ENCODE measurements at places on chromosomes 6 and 20. TPM values are rescaled to one million over a fixed set of nuclear protein-coding genes. Genes with fewer than 3 reads are reported as not detected.

GRCh38 chr20:17648791-17649730 is 33.0 kb downstream of the RRBP1 start:
- peaks cover 8% of the 10 kb centered on the region for H3K36me3 ChIP-seq
- peaks cover 35% of the 10 kb centered on the region for H3K4me1 ChIP-seq
- H3K4me3 ChIP-seq, result no peak overlapping the region
- no peak for DNase-seq

DNA sequence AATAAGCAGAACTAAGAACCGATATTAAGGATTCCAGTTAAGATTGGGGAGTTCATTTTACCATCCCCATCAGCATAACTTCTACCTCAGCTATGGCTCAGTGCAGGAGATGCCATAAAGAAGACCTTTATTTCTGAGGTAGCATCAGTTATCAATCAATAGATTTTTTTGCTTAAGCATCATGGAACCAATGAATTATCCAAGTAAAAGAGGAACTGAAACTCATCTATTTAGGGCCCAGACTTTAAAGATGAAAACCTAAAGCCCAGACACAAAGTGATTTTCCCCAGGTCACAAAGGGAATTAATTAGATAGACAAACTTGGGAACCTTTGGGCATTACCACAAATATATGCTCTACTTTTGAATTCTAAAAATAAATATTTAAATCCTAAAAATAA is 59.2 kb upstream of the TINAG start:
- no peaks in the 10 kb centered on the region for H3K27me3 ChIP-seq
- H3K36me3 ChIP-seq, result no peaks in the 10 kb centered on the region
- no peak overlapping the region for H3K27ac ChIP-seq
- H3K4me3 ChIP-seq, result no peak overlapping the region
- no peak for DNase-seq
- no peaks in the 10 kb centered on the region for H3K4me1 ChIP-seq

- H3K27me3 ChIP-seq, result no peaks in the 10 kb centered on the region
- H3K36me3 ChIP-seq, result no peaks in the 10 kb centered on the region
- peak; percentile 93 for DNase-seq
- peaks cover 51% of the 10 kb centered on the region for H3K4me1 ChIP-seq
These were observed 88.3 kb upstream of the COL21A1 start for GRCh38 chr6:56335726-56336125.

- no peaks in the 10 kb centered on the region for H3K4me1 ChIP-seq
- no peak overlapping the region for H3K4me3 ChIP-seq
- peaks cover 2% of the 10 kb centered on the region for H3K27me3 ChIP-seq
- DNase-seq, result no peak
- H3K27ac ChIP-seq, result peak overlapping the region; percentile 40
- peaks cover 6% of the 10 kb centered on the region for H3K36me3 ChIP-seq
These were observed 90.0 kb downstream of the ATP9A start for GRCh38 chr20:51678026-51678697.

DNA sequence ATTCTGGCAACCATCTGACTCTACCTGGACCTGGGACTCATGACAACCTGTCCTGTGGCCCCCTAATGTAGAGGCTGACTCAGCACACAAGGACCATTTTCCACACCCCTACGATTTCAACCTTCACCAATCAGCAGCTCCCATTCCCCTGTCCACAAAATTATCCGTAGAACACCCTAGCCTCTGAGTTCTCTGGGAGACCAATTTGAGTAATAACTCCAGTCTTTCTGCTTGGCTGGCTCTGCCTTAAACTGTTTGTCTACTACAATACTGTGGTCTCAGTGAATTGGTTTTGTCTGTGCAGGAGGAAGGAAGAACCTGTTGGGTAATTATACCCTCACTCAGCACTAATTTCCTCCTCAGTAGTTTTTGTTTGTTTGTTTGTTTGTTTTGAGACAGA is 99.3 kb upstream of the MRPS10 start:
- peaks cover 84% of the 10 kb centered on the region for H3K4me1 ChIP-seq
- peak overlapping the region; percentile 89 for H3K27ac ChIP-seq
- peak overlapping the region; percentile 76 for H3K4me3 ChIP-seq
- peaks cover 15% of the 10 kb centered on the region for H3K36me3 ChIP-seq

- DNase-seq, result no peak
- no peak overlapping the region for H3K4me3 ChIP-seq
- H3K27ac ChIP-seq, result no peak overlapping the region
- H3K36me3 ChIP-seq, result peaks cover 7% of the 10 kb centered on the region
- H3K27me3 ChIP-seq, result peaks cover 5% of the 10 kb centered on the region
These were observed 118.8 kb downstream of the PHACTR3 start for GRCh38 chr20:59723108-59723500.

DNA sequence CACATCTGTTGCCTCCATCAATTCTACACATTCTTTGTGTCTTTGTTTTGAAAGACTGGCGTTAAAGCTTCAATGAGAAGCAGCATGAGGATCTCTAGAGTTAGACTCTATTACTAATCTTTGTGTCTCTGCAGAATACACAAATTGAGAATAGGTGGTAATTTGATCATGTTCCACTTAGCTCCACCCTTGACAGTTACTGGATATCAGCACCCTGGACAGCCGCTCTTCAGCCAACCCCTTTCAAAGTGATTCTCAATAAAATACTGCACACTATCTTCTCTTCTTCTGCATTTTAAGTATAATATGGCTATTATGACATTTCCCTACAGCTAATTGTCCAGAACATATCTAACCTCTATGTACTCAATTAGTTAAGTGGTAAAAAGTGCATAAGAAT is 54.3 kb upstream of the CNR1 start:
- H3K36me3 ChIP-seq, result no peaks in the 10 kb centered on the region
- no peak for DNase-seq
- no peak overlapping the region for H3K4me3 ChIP-seq
- H3K27ac ChIP-seq, result no peak overlapping the region
- no peaks in the 10 kb centered on the region for H3K27me3 ChIP-seq
- no peaks in the 10 kb centered on the region for H3K4me1 ChIP-seq

- H3K4me3 ChIP-seq, result peak overlapping the region; percentile 99
- peaks cover 28% of the 10 kb centered on the region for H3K4me1 ChIP-seq
- DNase-seq, result no peak
These were observed 392 bp downstream of the PSMB8 start for GRCh38 chr6:32843331-32843978.

DNA sequence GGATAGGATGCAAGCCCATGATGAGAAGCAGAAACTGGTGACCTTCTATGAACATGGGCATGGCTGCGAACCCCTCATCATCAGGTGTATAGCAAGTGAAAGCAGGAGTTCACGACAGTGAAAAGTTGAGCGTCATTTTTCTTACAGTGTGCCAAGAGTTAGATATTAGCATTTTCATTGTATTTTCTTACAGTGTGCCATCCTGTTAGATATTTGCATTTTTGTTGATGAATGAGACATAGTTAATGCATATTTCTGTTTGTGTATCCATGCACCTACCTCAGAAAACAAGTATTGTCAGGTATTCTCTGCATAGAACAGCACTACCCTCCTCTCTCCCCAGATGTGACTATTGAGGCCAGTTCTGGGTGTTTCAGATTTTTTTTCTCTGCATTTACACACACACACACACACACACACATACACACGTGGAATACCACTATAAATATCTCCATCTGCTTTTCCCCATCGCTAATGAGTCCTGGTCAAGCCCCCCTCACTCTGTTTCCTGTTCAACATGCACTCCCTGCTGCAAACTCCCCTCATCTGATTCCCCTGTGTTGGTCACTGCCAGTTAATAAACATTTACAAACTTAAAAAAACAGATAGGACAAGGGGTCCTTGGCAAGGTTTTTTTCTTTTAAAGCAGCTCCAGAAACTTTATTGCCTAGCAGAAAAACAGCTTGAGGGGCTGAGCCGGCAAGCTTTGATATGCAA is 41.7 kb downstream of the PLN start:
- H3K4me1 ChIP-seq, result peaks cover 26% of the 10 kb centered on the region
- H3K27ac ChIP-seq, result peak overlapping the region; percentile 63
- DNase-seq, result no peak
- no peaks in the 10 kb centered on the region for H3K27me3 ChIP-seq
- peak overlapping the region; percentile 70 for H3K4me3 ChIP-seq

GRCh38 chr20:48962421-48962820 is 40.9 kb downstream of the ARFGEF2 start:
- H3K27me3 ChIP-seq, result peaks cover 2% of the 10 kb centered on the region
- H3K27ac ChIP-seq, result no peak overlapping the region
- DNase-seq, result no peak
- H3K4me3 ChIP-seq, result no peak overlapping the region

DNA sequence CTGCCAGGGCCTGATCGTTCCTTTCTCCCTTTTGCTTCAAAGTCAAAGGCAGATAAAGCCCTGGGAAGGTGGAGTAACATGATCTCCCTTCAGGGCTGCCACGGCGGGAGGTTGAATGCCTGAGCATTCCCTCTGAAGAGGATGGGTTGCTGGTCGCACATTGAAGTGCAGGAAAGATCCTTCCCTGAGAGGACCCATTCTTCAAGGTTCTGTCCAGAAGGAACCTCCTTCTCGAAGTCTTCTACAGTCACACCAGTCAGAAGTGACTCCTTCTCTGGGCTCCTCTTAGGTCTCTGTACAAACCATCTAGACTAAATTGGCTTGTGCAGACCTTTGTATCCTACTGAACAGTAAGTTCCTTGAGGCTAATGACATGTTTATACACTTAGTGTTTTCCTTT is 192.6 kb upstream of the VGLL2 start:
- H3K27ac ChIP-seq, result no peak overlapping the region
- DNase-seq, result no peak
- H3K4me3 ChIP-seq, result no peak overlapping the region
- H3K4me1 ChIP-seq, result no peaks in the 10 kb centered on the region
- no peaks in the 10 kb centered on the region for H3K36me3 ChIP-seq

DNA sequence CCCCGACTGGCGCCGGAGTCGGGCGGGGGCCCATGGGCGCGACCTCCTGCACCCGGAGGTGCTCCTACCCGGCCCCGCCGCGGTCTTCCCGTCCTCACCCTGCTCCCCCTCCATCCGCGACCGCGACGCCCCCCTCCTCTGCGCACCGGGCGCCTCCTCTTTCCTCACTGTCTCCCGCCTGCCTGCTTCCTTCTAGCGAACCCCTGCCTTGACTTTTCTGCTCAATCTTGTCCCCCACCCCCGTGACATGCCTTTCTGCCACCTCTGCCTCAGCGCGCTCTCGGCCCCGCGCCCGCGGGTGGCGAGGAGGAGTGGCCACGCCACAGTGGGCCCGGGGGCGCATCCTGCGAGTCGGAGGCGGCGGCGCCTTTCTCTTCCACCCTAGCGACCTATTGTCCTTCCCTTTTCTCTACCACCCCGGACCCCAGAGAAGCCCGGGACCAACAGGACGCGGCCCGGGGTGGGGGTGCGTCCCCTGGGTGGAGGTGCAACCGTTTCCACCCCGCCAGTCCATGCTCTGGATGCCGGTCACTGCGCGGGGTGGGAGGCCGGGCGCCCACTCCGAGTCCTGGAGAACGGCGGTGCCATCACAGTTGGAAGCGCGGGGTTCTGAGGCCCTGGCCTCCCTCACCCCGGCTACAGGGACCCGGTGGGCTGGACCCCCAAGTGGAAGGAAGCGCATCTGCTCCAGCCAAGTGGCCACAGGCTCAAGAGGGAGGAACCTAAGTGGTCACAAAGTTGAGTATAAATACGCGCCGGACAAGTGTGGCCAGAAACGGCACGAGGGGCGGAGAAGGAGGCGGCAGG is 2.0 kb downstream of the PDE10A start:
- DNase-seq, result no peak
- H3K4me1 ChIP-seq, result no peaks in the 10 kb centered on the region
- no peak overlapping the region for H3K4me3 ChIP-seq
- H3K27me3 ChIP-seq, result peaks cover 10% of the 10 kb centered on the region
- no peak overlapping the region for H3K27ac ChIP-seq
- peaks cover 5% of the 10 kb centered on the region for H3K36me3 ChIP-seq

DNA sequence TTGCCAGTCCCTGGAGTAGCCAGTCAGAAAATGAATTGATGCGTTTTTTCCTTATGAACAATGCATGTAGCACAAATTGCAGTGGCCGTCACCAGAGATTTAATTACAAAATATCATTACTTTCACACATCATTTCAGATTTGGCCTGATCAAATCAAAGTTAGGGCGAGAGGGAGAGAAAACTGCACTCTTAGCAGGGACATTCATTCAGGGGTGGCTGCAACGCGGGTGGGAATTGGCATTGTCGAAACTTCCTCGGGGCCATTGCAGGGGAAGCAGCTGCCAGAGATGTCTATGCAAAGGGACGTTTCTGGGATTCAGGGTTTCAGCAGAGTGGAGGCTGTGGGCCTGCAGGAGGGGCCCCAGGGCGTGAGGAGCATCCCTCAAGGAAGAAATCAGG is 76.5 kb upstream of the TOP1 start:
- DNase-seq, result no peak
- H3K27ac ChIP-seq, result no peak overlapping the region
- peaks cover 4% of the 10 kb centered on the region for H3K36me3 ChIP-seq
- no peak overlapping the region for H3K4me3 ChIP-seq

DNA sequence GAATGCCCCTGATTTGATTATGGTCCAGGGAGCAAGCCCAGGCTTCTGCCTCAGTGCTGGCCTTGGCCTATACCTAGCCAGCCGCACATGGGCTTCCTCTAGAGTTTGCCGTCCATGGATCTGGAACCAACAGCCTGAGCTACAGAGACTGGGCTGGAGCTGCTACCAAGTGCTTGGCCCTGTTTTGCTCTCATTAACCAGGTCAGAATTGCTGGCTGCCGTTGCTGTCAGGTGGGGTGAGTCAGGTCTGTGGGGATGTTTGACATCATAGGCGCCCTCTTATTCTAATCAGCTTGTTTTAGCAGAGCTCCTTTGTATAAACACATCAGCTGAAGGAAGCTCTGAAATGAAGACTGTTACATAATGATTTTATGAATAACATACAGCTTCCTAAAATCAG is 83.1 kb upstream of the PHACTR2 start:
- H3K27ac ChIP-seq, result 0 out of 2 replicates have a peak overlapping the region, but pooled peaks have one; percentile 9
- peaks cover 6% of the 10 kb centered on the region for H3K36me3 ChIP-seq
- DNase-seq, result peak; percentile 10
- peak overlapping the region; percentile 11 for H3K4me3 ChIP-seq
- peaks cover 29% of the 10 kb centered on the region for H3K4me1 ChIP-seq
- no peaks in the 10 kb centered on the region for H3K27me3 ChIP-seq

GRCh38 chr20:53165452-53165851 is 193.3 kb downstream of the TSHZ2 start:
- no peaks in the 10 kb centered on the region for H3K27me3 ChIP-seq
- H3K4me1 ChIP-seq, result no peaks in the 10 kb centered on the region
- no peaks in the 10 kb centered on the region for H3K36me3 ChIP-seq
- DNase-seq, result no peak

Gene ERVFRD-1
- not detected for total RNA-seq

Gene NKAIN4
- not detected for total RNA-seq

Gene YIPF3
- total RNA-seq, result 176 TPM

Gene CHRNA4
- not detected for total RNA-seq

Gene SLA2
- not detected for total RNA-seq

Gene CCHCR1
- total RNA-seq, result 23.4 TPM

Gene NKAPL
- total RNA-seq, result not detected

Gene FAM83C
- not detected for total RNA-seq
